ENCODE measurements at places on chromosomes 5 and 9. TPM values are rescaled to one million over a fixed set of nuclear protein-coding genes. Genes with fewer than 3 reads are reported as not detected.

CCNI2 gene
- total RNA-seq = 0.49 TPM

SHISAL2B gene
- total RNA-seq = not detected

SPATA31A3 gene
- not detected for total RNA-seq

TXNDC15 gene
- total RNA-seq = 47.4 TPM

BTNL9 gene
- total RNA-seq = 37.5 TPM

OR1Q1 gene
- total RNA-seq = not detected

RUFY1 gene
- 66.3 TPM for total RNA-seq

NIPAL4 gene
- total RNA-seq = not detected

GPX3 gene
- 8.5 TPM for total RNA-seq

CSF1R gene
- 0.05 TPM for total RNA-seq

WHRN gene
- total RNA-seq = 18.0 TPM

MUSK gene
- total RNA-seq = not detected

SPINK13 gene
- not detected for total RNA-seq

DDX4 gene
- not detected for total RNA-seq

ADAMTSL2 gene
- 0.10 TPM for total RNA-seq

HABP4 gene
- total RNA-seq = 32.3 TPM

CXCL14 gene
- not detected for total RNA-seq

Data from Panc1 (cell line).